Astrocyte (in vitro differentiated cells and primary cell): ENCODE measurements at places on chromosomes 13 and 19. TPM values are rescaled to one million over a fixed set of nuclear protein-coding genes. Genes with fewer than 3 reads are reported as not detected.

DNA sequence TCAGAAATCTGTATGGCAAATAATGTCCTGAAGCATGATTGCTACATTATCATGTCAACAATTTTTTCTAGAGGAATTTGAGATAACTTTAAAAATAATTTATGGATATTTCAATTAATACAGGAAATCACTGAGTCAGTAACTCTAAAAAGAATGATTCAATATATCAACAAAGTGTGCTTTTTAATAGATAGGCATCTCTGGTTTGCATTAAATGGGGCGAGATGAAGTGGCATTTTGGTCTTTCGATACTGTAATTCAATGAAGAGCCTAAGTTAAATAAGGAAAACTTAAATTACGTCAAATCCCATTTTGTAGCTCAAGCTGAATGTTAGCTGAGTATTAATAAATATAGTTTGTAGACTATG lies 342.8 kb downstream of the DACH1 start:
- no peaks in the 10 kb centered on the region for H3K36me3 ChIP-seq
- no peak for DNase-seq
- no peaks in the 10 kb centered on the region for H3K4me1 ChIP-seq
- H3K4me3 ChIP-seq, result no peak overlapping the region

DNA sequence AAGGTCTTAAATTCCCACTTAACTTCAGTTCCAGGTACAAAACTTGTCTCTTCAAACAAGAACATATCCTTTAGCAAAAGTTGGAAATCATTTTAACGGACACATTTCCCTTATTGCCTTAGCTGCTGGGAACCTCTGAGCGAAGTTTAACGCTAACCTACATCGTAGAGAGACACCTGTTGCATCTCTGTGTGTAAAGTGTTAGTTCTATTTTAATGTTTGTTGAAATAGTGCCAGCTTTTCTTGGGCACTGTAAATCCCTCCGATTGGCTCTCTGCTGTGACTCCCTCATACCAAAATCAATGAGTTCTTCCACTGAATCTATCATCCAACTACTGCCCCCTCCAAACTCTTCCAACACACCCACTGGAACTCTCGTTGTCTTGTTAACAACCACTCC lies 2.3 kb upstream of the HIF3A start:
- H3K27ac ChIP-seq, result no peak overlapping the region
- no peak for DNase-seq
- H3K27me3 ChIP-seq, result peaks cover 28% of the 10 kb centered on the region

GRCh38 chr13:114177245-114178010 lies 1.6 kb upstream of the CFAP97D2 start:
- no peak overlapping the region for H3K4me3 ChIP-seq
- H3K36me3 ChIP-seq, result no peaks in the 10 kb centered on the region
- DNase-seq, result no peak
- no peaks in the 10 kb centered on the region for H3K4me1 ChIP-seq
- H3K27ac ChIP-seq, result no peak overlapping the region

GRCh38 chr19:19409631-19410030 lies 4.2 kb downstream of the GATAD2A start:
- peaks cover 18% of the 10 kb centered on the region for H3K4me1 ChIP-seq
- no peak overlapping the region for H3K4me3 ChIP-seq
- H3K36me3 ChIP-seq, result no peaks in the 10 kb centered on the region
- no peak for DNase-seq
- H3K27me3 ChIP-seq, result no peaks in the 10 kb centered on the region
- no peak overlapping the region for H3K27ac ChIP-seq

- H3K27me3 ChIP-seq, result no peaks in the 10 kb centered on the region
- H3K4me1 ChIP-seq, result no peaks in the 10 kb centered on the region
- H3K27ac ChIP-seq, result no peak overlapping the region
- no peaks in the 10 kb centered on the region for H3K36me3 ChIP-seq
- DNase-seq, result no peak
- no peak overlapping the region for H3K4me3 ChIP-seq
These were observed 6.7 kb downstream of the ZNF565 start for GRCh38 chr19:36207605-36208252.

- no peak overlapping the region for H3K4me3 ChIP-seq
- H3K27ac ChIP-seq, result no peak overlapping the region
- no peaks in the 10 kb centered on the region for H3K27me3 ChIP-seq
- DNase-seq, result no peak
- no peaks in the 10 kb centered on the region for H3K36me3 ChIP-seq
- H3K4me1 ChIP-seq, result peaks cover 9% of the 10 kb centered on the region
These were observed 40.3 kb downstream of the PDE4A start for GRCh38 chr19:10460714-10461046.

DNA sequence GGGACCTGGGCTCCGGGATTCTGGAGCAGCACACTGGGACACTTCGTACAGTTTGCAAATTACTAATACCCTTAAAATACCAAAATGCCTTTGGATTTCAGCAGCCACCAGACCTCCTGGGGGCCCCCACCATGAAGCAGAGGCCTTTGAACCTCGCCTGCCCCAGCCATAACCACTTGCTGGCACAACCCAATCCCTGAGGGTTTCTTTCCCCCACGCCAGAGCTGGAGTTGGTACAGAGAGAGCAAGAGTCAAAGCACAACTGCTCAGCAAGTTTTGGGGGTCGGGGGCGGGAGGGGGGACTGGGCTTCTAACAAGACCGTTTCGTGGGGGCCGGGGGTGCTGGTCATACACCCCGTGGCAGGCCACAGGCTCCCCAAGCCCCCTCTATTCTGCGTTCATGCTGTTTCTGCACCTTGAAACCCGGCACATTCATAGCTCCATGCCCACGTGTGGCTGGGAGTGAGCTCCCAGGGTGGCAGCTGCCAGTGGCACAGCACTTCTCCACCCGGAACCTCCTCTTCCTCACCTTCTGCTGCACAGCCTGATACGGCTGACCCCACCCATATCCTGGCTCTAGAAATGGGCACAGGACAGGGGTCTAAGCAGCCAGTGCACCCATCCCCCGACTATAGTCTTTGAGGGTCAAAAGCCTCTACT lies 17.1 kb downstream of the PLEKHF1 start:
- no peak overlapping the region for H3K4me3 ChIP-seq
- DNase-seq, result no peak
- H3K36me3 ChIP-seq, result no peaks in the 10 kb centered on the region
- no peaks in the 10 kb centered on the region for H3K27me3 ChIP-seq
- H3K4me1 ChIP-seq, result peaks cover 26% of the 10 kb centered on the region

The FOSB gene
- total RNA-seq, result 8.2 and 13.3 TPM in 2 replicates

The ZNF584 gene
- 11.7 and 12.7 TPM in 2 replicates for total RNA-seq
